ENCODE measurements at places on chromosomes 3 and 15.

GRCh38 chr3:11323813-11324212, 51.6 kb downstream of the ATG7 start:
- no peak for DNase-seq

GRCh38 chr3:177800561-177800960, 603.3 kb upstream of the TBL1XR1 start:
- no peak for DNase-seq

DNA sequence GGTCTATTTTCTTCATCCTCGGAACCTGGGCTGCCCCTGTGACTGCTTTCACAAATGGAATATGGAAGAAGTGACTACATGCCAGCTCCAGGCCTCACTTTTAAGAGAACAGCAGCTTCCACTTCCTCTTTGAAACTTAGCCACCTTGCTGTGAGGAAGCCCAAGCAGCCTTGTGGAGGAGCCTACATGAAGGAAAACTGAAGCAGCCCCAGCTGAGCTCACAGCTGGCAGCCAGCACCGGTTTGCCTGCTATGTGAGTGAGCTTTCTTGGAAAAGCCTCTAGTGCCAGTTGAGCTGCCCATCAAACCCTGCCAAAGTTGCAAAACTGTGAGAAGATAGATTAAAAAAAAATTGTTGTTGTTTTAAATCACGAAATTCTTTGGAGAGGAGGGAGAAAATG, 498.0 kb upstream of the PROK2 start:
- no peak for DNase-seq

GRCh38 chr15:92687746-92688145, 32.2 kb upstream of the FAM174B start:
- no peak for DNase-seq

DNA sequence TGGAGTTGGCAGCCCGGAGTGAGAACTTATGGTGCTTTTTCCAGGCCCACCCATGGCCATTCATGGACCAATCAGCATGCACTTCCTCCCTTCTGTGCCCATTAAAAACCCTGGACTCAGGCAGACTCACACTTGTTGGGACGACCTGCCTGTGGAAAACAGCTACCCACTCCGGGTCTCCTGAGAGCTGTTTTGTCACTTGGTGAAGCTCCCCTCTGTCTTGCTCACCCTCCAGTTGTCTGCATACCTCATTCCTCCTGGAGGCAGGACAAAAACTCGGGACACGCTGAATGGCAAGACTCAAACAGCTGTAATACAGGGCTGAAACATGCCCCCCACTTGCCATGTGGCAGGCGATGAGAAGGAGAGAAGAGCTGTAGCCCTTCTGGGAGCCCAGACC, 35.2 kb downstream of the ROPN1B start:
- DNase-seq: no peak

Measured in H4 (cell line).